Calu3 (cell line): ENCODE measurements at places on chromosomes 2 and 18. TPM values are rescaled to one million over a fixed set of nuclear protein-coding genes. Genes with fewer than 3 reads are reported as not detected.
A peak's percentile ranks its signal among the peaks of the same experiment; 100 is the strongest.

The TUBA3E gene
- not detected in 2 replicates for total RNA-seq

The CBLN2 gene
- total RNA-seq: 0.24 TPM in 1 of 2 replicates, not detected in the other

GRCh38 chr2:9648821-9649220 lies 18.0 kb upstream of the YWHAQ start:
- H3K4me1 ChIP-seq: peaks cover 17% of the 10 kb centered on the region
- H3K27ac ChIP-seq: no peak overlapping the region
- H3K27me3 ChIP-seq: peaks cover 42% of the 10 kb centered on the region
- DNase-seq: no peak
- H3K4me3 ChIP-seq: no peak overlapping the region

GRCh38 chr2:106120432-106120831 lies 73.7 kb downstream of the UXS1 start:
- H3K27me3 ChIP-seq: no peaks in the 10 kb centered on the region
- no peak overlapping the region for H3K27ac ChIP-seq
- peaks cover 7% of the 10 kb centered on the region for H3K36me3 ChIP-seq
- no peak overlapping the region for H3K4me3 ChIP-seq
- H3K4me1 ChIP-seq: peaks cover 27% of the 10 kb centered on the region

DNA sequence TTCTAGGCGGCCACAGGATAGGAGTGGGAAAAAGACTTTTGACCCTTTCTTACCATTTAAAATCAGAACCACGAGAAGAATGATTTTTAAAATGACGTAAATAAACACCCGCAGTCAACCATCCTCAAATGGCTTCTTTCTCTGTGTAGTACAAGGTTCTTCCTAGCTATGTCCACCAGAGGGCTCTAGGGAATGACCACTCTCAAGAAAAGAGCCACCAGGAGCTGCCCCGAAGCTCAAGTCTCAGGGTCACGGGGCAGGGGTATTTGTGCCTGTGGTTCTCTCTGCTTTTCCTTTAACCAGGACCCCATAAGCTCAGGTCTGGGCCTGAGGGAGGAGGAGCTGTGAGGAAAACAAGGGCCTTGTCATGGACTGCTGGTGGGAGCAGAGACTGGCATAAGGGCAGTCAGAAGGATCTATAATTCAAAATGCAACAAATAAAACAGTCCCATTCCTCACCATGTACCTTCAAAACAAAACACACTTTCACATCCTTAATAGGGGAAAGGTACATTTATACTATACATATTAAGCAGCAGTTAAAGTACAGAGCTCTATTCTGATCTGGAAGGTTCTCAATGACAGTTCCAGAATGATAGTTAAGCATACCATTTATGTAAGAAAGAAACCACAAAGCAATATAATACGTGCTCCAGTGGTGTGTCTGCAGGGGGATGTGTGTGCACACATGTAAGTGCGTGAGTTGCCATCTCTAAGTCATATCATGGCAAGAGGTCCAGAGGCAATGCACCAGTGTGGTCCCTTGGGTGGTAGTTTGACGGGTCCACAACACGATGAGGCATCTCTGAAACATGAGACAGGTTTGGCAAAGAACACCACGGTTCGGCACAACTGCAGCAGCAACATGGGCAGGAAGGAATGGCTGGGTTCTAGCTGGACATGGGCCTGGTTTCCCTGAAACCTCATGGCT lies 18.6 kb downstream of the LYPD1 start:
- H3K27me3 ChIP-seq: no peaks in the 10 kb centered on the region
- no peaks in the 10 kb centered on the region for H3K4me1 ChIP-seq
- H3K36me3 ChIP-seq: peaks cover 8% of the 10 kb centered on the region
- no peak for DNase-seq
- no peak overlapping the region for H3K4me3 ChIP-seq

GRCh38 chr2:118878531-118879149 lies 31.2 kb upstream of the EN1 start:
- H3K36me3 ChIP-seq: no peaks in the 10 kb centered on the region
- H3K4me1 ChIP-seq: peaks cover 9% of the 10 kb centered on the region
- peak; percentile 39 for DNase-seq
- H3K27ac ChIP-seq: no peak overlapping the region
- peaks cover 60% of the 10 kb centered on the region for H3K27me3 ChIP-seq
- H3K4me3 ChIP-seq: no peak overlapping the region

DNA sequence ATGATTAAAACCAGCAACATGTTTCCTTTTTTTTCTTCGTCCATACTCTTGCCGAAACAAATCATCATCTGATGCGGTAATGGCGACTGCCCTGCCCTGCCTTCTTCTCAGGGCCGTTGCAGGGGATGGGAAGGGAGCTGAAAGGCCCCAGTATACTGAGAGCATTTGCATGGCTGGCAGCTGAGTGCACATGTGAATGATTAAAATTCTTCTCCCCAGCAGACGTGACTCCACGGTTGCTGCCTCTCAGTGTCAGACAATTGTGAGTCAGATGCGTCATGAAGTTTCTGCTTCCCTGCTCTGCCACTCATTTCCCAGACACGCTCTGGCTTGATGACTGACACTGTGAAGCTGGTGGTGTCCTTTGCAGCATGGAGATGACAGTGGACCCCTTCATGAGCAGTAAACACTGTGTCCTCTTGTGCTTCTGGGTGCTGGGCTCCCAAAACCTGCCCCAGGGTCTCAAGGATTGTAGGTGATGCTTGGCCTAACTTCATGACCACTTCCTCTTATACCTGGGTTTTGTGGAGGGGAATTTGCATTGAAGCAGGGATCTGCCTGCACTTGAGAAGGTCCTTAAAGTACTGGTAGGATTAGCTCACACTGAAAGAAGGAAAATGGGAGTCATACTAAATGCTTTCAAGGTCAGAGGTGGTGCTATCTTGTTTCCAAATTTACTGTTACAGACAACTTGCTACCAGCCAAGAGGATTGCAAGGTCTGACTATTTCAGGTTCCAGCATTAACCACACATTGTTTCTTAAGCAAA lies 222.5 kb upstream of the COPS8 start:
- H3K27ac ChIP-seq: no peak overlapping the region
- no peaks in the 10 kb centered on the region for H3K4me1 ChIP-seq
- no peak overlapping the region for H3K4me3 ChIP-seq
- H3K27me3 ChIP-seq: no peaks in the 10 kb centered on the region
- DNase-seq: no peak
- H3K36me3 ChIP-seq: no peaks in the 10 kb centered on the region

DNA sequence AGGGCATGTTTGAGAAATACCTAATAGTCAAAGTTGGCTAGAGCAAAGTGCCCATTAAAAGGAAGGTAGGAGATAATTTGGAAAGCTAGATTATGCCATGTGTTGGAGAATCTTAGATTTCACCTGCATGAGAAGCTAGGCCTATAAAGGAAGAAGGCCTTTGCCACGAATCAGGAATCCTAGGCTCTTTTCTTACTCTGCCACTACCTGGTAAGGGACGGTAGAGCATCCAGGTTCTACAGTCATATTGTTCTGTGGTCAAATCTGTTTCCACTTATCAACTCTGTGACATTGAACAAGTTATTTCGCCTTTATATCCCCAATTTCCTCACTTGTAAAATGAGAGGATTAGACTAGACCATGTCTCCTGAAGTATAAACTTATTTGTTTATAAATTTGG lies 3.6 kb upstream of the KCNJ3 start:
- H3K27ac ChIP-seq: no peak overlapping the region
- no peak overlapping the region for H3K4me3 ChIP-seq
- DNase-seq: no peak
- H3K27me3 ChIP-seq: peaks cover 7% of the 10 kb centered on the region
- H3K4me1 ChIP-seq: peaks cover 8% of the 10 kb centered on the region

- H3K4me3 ChIP-seq: no peak overlapping the region
- no peaks in the 10 kb centered on the region for H3K4me1 ChIP-seq
Observed at GRCh38 chr18:78891185-78891762, 88.3 kb upstream of the SALL3 start.

- no peaks in the 10 kb centered on the region for H3K4me1 ChIP-seq
- no peak for DNase-seq
- H3K27ac ChIP-seq: peak overlapping the region; percentile 14
Observed at GRCh38 chr2:14072338-14072737, 560.2 kb upstream of the LRATD1 start.

DNA sequence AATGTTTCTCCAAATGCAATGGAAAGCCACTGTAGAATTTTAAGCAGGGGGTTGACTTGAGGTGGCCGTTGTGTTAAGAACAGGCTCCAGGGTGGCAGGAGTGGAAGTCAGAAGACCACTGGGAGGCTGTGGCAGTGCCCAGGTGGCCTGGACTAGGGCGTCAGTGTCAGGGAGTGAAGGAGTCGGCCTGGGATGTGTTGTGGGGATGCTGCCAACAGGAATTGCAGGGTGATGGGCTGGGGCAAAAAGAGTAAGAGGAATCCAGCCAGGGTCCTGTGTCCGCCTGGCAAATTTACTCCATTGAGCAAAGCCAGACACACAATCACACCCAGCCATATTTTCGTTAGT lies 55.1 kb downstream of the ACAA2 start:
- no peak overlapping the region for H3K27ac ChIP-seq
- H3K36me3 ChIP-seq: no peaks in the 10 kb centered on the region
- H3K4me3 ChIP-seq: no peak overlapping the region
- H3K4me1 ChIP-seq: no peaks in the 10 kb centered on the region
- no peaks in the 10 kb centered on the region for H3K27me3 ChIP-seq
- DNase-seq: no peak

- H3K36me3 ChIP-seq: no peaks in the 10 kb centered on the region
- H3K4me3 ChIP-seq: no peak overlapping the region
- H3K27ac ChIP-seq: no peak overlapping the region
- H3K27me3 ChIP-seq: no peaks in the 10 kb centered on the region
- H3K4me1 ChIP-seq: peaks cover 8% of the 10 kb centered on the region
- no peak for DNase-seq
Observed at GRCh38 chr18:70190529-70190928, 15.0 kb downstream of the RTTN start.

DNA sequence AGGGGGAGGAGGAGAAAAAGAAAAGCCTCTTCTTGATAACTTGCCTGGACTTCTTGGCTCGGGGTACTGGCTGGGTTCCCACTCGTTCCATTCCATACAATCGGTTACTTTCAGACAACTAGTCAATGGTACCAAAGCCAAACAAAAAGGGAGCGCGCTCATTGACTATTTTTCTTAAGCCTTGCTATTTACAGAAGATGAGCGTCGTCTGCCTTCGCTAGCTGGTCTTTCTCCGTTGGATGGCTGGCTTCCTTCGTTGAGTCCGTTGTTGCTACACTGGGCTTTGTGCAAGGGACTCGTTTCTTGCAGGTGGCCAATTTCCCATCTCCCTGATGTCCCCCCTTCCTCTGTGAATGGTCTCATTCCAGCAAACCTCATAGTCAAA lies 260.4 kb downstream of the ZNF516 start:
- no peaks in the 10 kb centered on the region for H3K4me1 ChIP-seq
- H3K27ac ChIP-seq: no peak overlapping the region
- H3K36me3 ChIP-seq: no peaks in the 10 kb centered on the region

DNA sequence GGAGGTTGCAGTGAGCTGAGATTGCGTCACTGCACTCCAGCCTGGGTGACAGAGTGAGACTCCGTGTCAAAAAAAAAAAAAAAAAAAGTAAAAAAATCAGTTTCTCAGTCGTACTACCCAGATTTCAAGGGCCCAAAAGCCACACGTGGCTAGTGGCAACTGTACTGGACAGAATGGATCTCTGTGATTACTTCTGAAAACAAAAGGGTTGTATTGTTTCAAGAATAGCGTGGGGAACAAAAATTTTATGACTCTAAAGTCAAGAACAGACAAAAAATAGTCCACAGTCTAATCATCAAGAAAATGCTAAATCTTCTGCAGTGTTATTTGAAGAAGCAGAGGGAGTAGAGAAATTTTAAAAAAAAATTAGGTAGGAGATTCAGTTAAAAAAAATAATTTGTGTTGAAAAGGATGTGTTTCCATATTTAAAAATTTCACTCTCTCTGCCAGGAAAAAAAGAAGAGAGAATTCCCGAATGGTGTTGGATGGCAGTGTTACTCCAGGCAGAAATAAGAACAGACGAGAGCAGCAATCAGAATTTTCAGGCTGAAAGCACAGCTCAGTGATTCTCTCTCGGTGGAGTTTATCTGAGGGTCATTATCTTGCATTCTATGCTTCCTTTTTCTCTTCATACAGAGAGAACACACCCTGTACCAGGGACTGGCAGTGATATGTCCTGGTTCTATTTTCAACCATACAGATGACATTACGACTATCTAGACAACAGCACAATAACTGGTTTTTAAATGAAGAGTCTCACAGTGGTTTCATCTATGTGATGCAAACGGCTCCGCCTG lies 61.8 kb downstream of the CABYR start:
- H3K27me3 ChIP-seq: no peaks in the 10 kb centered on the region
- H3K4me1 ChIP-seq: peaks cover 8% of the 10 kb centered on the region
- no peak overlapping the region for H3K27ac ChIP-seq
